NCI-H2081 treated with DMSO at 0.1 percent for 48 hours (cell line): ENCODE measurements at places on chromosomes 5 and 9.

GRCh38 chr5:179907556-179908324 lies at the start of gene TBC1D9B:
TSS of gene TBC1D9B (minus strand) at chr5:179907897. CDS start at chr5:179907821, 76 bp downstream.
- no peak for DNase-seq

DNA sequence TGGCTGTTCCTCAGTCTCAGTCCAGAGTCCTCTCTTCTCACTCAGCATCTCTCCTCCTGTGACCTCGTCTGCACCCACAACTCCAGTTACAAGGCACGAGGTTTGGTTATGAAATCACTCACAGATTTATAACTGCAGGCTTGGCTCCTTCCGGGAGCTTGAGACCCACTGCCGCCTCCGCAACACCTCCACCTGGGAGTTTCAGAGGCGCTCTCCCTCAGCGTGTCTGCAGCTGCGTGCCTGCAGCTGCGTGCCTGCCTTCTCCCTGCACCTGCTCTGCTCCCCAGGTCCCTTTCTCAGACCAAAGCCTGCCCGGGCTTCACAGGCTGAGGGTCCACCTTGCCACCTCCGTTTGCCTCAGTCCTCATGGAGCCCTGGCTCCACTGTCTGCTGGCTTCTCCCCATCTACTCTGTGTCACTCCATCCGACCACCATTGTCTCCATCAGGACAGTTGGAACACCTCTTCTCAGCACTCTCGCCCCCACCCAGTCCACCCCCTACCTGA lies 51.5 kb downstream of the HRH2 start:
- no peak for DNase-seq

DNA sequence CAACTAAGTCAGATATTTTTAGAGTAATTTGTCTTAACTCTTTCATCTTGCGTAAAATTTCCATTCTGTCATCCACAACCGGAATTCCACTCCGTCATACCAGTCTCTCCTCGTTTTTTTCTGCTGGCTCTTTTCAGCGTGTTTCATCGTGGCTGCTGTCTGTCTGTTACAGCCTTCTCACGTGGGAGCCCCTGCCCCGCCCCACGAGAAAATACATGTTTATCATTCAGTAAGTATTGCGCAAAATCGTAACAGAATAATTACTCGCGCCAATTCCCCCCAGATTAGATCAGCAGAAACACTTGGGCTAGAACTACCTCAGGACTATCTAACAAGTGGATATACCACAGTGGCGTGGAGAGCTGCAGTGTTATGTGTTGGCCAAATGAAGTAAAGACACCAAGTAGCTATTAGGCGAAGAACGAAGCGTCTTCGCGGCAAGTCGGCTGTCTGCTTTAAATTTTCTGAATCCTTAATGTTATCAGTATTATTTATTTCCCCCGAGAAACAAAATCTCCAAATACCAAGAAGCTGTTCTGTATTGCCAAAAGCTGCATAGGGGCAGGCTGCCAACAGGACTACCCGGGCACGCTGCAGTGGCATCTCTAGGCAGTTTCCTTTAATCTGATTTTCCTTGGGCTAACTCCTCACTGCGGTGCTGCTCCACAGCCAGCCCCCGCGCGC lies 566 bp upstream of the FOCAD start:
- DNase-seq = no peak

DNA sequence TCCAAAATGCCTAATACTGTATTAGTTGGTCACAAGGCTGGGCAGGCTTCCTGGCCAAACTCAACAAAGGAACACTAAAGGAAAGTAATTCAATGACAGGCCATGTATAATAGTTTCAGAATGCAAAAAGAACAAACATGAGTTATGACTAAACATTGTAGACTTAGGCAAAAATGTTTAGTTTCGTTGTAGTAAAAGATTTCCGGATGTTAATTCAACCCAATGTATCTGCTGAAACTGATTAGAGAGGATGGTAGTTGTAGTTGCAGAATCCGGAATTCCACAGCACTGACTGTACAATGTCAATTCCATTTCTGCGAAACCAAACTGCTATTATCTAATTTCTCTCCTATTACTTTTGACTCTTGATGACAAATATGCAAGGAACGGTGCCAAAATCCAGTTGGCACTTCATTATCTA lies 117.9 kb upstream of the FST start:
- DNase-seq = no peak

- DNase-seq = no peak
These were observed 8.6 kb upstream of the PHYKPL start for GRCh38 chr5:178241231-178241663.

DNA sequence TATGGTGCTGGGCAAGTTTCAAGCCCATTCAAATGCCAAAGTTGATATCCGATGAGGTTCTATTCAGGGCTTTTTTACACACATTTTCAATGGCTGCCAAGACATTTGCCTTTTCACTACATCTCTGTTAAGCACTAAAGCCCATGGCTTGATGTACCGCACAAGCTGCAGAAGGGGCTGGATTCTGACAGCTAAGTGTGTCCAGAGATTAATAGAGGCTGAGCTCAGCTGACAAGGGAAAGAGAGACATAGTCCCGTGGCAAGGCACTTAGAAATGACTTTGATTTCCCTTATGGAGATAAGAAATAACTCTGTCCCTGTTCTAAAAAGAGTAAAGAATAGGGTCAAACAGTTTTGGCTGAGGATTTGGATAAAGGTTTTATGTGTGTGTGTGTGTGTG lies 198.6 kb downstream of the DMRT2 start:
- no peak for DNase-seq

DNA sequence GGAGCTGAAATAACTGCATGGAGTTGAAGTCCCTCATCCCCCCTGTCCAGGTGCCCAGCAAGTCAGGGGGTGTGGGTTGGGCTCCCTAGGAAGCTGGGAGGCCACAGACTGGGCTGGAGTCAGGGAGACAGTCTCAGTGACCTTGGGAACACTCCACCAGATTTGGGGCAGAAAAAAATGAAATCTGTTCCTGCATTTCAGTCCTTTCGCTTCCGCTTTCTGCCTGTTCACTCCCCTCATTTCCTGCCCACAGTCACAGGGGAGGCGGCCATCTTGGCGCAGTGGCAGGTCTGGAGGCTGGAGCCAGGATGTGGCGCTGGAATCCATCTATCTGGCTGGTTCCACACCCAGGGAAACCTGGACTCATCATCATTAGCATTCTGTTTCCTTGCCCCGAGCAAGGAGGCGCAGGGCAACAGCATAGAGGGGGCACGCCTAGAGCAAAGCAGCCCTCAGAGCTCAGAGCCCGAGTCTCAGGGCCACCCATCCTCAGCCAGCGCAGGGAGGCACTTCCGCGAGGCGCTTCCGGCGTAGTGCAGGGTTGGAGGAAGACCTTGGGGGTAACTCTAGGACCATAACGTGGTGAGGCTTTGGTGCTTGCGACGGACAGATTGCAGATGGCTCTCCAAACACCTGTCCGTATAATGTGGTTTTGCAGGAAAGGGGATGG lies 86.2 kb upstream of the HSPA9 start:
- DNase-seq = no peak

- no peak for DNase-seq
These were observed 208.9 kb downstream of the VPS13A start for GRCh38 chr9:77386187-77386586.

DNA sequence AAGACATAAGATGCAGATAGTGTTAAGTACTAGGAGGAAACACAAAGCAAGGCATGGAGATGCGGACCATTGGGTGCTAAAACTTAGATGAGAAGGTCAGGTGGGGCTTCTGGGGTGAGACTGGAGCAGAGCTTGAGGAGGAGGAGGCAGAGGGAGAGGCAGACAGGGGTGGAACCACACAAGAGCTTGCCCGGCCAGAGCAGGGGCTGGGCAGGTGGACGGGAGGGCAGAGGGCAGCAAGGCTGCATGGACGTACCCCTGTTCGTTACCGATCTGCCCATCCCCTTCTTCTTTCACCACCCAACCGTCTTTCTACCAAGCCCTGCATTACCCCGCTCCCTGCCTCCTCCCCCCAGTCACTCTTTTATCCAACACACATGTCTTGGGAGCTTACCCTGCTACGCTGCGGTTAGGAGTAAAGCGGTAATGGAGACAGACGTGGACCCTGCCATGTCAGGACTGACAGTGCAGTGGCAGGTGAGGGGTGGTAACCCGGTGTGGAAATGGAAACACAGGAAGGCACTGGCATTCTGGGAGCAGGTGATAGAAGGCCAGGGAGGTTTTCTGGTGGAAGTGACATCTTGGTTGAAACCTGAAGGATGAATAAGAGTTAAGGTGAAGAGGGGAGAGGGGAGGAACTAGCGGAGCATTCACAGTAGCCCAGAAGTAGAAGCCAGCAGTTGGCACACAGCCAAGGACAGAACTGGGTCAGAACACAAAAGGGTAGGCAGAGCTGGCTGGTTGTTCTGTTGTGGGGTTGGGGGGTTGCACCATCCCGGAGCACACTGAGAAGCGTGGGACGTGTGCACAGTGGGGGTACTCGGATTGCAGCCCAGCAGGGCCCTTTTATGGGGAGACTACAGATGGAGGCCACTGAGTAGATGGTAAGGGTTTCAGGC lies 167.2 kb downstream of the CACNA1B start:
- DNase-seq = no peak

DNA sequence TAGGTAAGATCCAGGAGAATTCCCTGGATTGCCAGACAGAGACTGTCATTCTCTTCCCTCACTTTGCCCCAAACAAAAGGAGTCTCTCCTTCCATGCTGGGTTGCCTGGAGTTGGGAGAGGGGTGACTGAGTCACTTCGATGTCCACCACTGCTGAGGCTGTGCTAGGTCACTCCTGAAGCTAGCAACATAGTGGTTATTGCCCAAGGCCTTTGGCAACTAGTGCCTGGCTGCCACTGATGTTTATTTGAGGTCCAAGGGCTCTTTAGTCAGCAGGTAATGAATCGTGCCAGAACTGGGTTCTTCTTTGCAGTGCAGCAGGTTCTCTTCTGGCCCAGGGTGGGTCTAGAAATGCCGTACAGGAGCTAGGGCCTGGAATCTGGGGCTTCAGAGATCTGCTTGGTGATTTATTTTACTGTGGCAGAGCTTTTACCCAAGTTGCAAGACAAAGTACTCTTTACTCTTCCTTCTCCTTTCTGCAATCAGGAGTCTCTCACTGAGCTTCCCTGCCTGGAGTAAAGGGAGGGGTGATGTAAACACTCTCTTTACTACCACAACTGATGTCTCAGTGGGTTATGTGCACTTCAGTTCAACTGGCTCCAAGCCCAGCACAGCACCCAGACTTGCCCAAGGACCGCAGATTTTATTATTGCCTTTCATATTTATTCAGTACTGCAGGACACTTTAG lies 155.7 kb upstream of the SH3GL2 start:
- DNase-seq = no peak

- no peak for DNase-seq
These were observed 1.0 kb downstream of the BASP1 start for GRCh38 chr5:17218353-17219005.

GRCh38 chr9:125405938-125406809 lies 144.5 kb downstream of the GAPVD1 start:
- no peak for DNase-seq

DNA sequence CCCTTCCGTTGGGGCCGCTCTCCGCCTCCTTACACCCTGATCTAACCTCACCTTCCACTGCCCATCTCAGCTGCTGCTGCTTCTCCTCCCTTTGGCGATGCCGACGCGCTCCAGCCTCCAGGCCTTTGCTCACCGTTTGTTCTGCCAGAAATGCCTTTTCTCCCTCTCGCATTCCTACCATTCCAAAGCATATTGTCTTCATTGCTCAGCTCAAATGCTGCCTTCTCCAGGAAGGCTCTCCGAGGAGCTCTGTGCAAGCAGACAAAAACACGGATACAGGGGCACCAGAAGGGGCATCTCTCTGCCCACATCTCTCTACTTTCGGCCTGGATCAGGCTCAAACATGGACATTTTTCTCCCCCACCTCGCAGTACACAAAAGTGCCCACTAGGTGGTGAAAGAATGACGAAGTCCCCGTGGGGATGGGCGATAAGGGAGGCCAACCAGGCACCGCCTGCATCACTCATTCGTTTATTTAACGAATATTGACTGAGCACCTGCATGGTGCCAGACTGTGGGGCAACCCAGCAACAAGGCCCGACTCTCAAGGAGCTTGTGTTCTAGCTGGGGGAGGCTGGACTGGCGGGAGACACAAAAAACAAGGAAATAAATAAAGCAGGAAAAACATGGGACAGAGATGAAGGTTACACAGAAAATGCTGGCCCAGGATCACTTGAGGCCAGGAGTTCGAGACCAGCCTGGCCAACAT lies 7.3 kb upstream of the GRHPR start:
- peak; percentile 20 for DNase-seq

GRCh38 chr5:166338801-166339200 lies 1952.6 kb upstream of the WWC1 start:
- DNase-seq = no peak

DNA sequence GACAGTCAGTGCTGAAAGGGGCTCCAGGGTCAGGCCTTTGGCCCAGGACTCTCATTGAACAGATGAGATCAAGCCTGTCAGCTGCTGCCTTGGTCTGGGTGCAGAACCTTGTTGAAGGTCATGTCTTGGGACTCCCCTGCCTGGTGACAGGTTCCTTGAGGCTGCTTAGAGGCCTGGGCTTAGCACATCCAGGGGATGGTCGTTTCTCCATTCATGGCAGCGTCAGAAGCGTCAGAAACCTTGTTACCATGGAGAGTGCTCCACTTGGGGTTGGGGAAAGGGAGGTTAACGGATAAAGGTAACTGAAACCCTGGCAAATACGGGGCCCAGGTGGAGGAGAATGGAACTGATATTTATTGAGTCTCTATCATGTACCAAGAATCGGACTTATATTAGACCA lies 8.8 kb downstream of the ARPC5L start:
- no peak for DNase-seq

DNA sequence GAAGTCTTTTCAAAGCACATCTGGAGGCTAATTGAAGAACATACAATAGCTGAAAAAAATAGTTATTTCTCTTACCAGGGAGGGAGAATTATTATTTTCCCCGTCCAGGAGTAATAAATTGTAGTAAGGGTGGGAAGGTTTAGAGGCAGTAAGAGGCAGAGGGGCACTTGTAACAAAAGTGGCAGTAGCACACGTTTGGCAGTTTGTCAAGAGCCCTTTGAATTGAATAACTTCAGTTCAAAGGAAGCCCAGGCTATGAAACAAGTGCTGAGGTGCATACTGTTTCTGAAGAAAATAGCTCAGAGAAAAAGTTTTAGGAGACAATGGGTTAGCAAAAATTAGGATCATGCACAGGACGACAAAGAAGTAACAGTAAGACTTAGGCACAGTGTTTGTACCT lies 451.3 kb downstream of the LRRC70 start:
- DNase-seq = no peak

GRCh38 chr9:28518439-28518838 lies 945.2 kb upstream of the C9orf72 start:
- DNase-seq = no peak
